Activated CD4-positive, alpha-beta T cell treated with anti-CD3 and anti-CD28 coated beads for 36 hours (primary cell): ENCODE measurements at places on chromosomes 7 and 10. TPM values are rescaled to one million over a fixed set of nuclear protein-coding genes. Genes with fewer than 3 reads are reported as not detected.
A peak's percentile ranks its signal among the peaks of the same experiment; 100 is the strongest.

TRPV6 gene
- not detected for total RNA-seq

OR6B1 gene
- total RNA-seq: not detected

ATOH7 gene
- not detected for total RNA-seq

CYP3A4 gene
- total RNA-seq: not detected

VPS37D gene
- total RNA-seq: 0.39 TPM

- H3K4me3 ChIP-seq: no peak overlapping the region
- H3K36me3 ChIP-seq: no peaks in the 10 kb centered on the region
- H3K27me3 ChIP-seq: no peaks in the 10 kb centered on the region
- no peaks in the 10 kb centered on the region for H3K4me1 ChIP-seq
- peak; percentile 45 for DNase-seq
- no peak overlapping the region for H3K27ac ChIP-seq
Measured at GRCh38 chr7:49001610-49002033, 77.3 kb downstream of the CDC14C start.

- H3K4me1 ChIP-seq: peaks cover 45% of the 10 kb centered on the region
- peaks cover 9% of the 10 kb centered on the region for H3K36me3 ChIP-seq
- H3K4me3 ChIP-seq: peak overlapping the region; percentile 66
- peak overlapping the region; percentile 80 for H3K27ac ChIP-seq
- DNase-seq: peak; percentile 68
Measured at GRCh38 chr7:151018421-151019129, 5.7 kb downstream of the ATG9B start.

DNA sequence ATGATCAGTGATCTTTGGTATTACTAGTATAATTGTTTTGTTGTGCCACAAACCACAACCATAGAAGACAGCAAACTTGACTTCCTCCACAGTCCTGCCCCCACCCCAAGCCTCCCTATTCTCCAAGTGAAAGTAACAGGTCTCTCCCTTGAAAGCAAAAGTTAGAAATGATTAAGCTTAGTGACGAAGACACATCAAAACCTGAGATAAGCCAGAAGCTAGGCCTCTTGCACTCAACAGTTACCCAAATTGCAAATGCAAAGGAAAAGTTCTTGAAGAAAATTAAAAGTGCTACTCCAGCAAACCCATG lies 7.5 kb downstream of the SAR1A start:
- DNase-seq: peak; percentile 84
- H3K4me3 ChIP-seq: peak overlapping the region; percentile 60
- peak overlapping the region; percentile 90 for H3K27ac ChIP-seq
- peaks cover 58% of the 10 kb centered on the region for H3K36me3 ChIP-seq

- peaks cover 5% of the 10 kb centered on the region for H3K36me3 ChIP-seq
- peak overlapping the region; percentile 62 for H3K27ac ChIP-seq
- peaks cover 13% of the 10 kb centered on the region for H3K4me1 ChIP-seq
- no peak overlapping the region for H3K4me3 ChIP-seq
- DNase-seq: peak; percentile 43
Measured at GRCh38 chr7:4659551-4660286, 22.4 kb upstream of the FOXK1 start.

DNA sequence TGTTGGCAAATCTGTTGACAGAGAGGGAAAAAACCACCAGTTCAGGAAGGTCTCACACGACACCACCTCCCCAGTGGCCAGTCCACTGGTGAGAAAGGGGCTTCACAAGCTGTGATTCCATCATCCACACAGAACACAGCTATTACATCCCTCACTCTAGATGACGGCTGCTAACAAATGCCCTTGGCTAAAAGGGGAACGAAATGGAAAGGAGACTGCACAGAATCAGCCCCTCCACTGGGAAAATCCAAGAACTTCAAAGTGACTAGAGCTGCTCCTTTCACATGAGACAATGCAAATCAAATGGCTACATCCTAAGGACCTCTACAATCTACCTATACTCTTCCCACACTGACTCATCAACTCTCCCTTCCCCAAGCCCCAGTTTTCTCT lies 5.6 kb downstream of the PARP12 start:
- H3K27me3 ChIP-seq: no peaks in the 10 kb centered on the region
- peaks cover 52% of the 10 kb centered on the region for H3K4me1 ChIP-seq
- H3K27ac ChIP-seq: no peak overlapping the region
- peaks cover 18% of the 10 kb centered on the region for H3K36me3 ChIP-seq

DNA sequence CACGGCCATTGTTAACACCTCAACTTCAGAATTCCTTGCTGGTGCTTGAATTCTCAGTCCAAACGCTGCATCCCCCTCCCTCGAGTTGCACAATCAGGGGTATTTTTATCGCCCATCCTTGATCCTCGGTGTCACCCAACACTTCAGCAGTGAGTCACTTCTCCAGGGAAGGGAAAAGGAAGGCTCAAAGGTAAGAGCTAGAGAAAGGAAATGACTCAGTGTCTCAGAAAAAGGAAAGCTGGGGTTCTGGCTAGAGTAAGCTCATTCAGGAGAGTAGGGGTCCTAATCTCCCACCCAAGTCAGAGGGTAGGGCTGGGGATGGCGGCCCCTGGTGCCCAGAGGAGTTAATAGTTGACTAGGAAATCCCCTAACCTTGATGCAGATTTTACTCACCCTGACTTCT lies 39.8 kb upstream of the TRIM8 start:
- H3K4me1 ChIP-seq: peaks cover 9% of the 10 kb centered on the region
- peaks cover under 1% of the 10 kb centered on the region for H3K36me3 ChIP-seq
- H3K27me3 ChIP-seq: no peaks in the 10 kb centered on the region

DNA sequence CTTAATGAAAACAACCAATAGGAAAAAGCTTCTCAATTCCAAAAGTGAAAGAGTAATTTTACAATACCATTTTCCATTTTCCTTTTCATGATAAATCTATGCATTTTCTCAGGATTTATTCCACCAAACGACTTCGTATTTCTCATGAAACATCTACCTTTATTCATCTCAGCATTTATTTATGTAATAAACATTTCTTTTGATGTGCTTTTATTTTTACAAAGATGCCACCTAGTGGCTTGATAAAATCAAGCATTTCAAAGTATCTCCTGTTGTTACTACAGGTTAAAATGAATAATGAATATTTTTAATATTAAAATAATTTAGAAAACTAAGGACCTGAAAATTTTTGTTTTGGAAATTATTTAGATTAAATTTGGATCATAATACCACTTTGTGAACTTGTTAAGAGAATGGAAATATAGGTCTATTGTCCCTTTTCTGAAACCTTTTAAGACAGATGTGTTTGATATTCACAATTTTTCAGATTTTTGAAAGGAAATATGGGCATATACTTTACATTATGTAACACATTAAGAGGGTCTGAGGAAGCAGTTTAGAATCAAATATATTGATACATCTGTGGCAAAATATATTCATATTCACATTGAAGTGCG lies 2.7 kb upstream of the IQUB start:
- H3K4me1 ChIP-seq: peaks cover 27% of the 10 kb centered on the region
- H3K27me3 ChIP-seq: peaks cover 13% of the 10 kb centered on the region
- no peak overlapping the region for H3K4me3 ChIP-seq
- no peak overlapping the region for H3K27ac ChIP-seq
- H3K36me3 ChIP-seq: peaks cover 4% of the 10 kb centered on the region

DNA sequence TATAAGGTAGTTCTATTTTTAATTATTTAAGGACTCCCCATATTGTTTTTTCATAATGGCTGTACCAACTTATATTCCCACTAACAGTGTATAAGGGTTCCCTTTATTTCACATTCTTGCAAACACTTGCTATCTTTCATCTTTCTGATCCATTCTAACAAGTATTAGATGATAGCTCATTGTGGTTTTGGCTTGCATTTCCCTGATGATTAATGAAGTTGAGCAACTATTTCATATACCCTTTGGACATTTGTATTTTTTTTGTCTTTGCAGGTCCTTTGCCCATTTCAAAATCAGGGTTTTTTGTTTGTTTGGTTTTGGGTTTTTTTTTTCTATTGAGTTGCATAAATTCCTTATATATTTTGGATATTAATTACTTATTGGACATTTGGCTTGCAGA lies 107.2 kb downstream of the EPC1 start:
- no peaks in the 10 kb centered on the region for H3K36me3 ChIP-seq
- no peaks in the 10 kb centered on the region for H3K27me3 ChIP-seq
- H3K4me3 ChIP-seq: no peak overlapping the region

- peaks cover 62% of the 10 kb centered on the region for H3K27me3 ChIP-seq
- H3K4me1 ChIP-seq: peaks cover 16% of the 10 kb centered on the region
- H3K36me3 ChIP-seq: no peaks in the 10 kb centered on the region
Measured at GRCh38 chr7:141511676-141512396, 39.4 kb upstream of the AGK start.

- H3K36me3 ChIP-seq: no peaks in the 10 kb centered on the region
- H3K27me3 ChIP-seq: peaks cover 6% of the 10 kb centered on the region
- DNase-seq: no peak
- H3K27ac ChIP-seq: no peak overlapping the region
- H3K4me1 ChIP-seq: peaks cover 4% of the 10 kb centered on the region
Measured at GRCh38 chr10:77506517-77507200, 130.9 kb downstream of the KCNMA1 start.

DNA sequence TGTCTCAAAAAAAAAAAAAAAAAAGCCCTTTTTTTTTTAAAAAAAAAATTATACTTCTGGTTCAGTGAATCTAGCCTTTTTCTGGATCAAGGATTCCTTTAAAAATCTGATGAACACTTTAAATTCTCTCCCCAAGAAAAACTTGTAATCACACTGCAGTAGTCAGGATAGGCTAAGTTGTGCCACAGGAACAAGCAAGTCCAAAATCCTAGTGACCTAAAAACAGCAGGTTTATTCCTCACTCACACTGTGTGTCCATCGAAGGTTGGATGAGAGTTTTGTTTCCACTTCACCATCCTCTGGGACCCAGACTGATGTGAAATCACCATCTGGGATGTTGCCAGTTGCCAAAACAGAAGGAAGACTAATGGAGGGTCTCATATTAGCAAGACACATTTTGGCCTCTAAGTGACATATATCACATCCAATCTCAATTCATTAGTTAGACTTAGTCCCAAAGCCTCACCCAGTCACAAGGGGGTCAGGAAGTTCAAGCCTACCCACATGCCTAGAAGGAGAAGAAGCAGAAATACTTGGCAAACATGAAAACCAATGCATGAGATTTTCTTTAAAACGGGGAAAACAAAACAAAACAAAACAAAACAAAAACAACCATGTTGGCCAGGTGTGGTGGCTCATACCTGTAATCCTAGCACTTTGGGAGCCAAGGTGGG lies 32.7 kb downstream of the CYP17A1 start:
- no peak for DNase-seq
- no peaks in the 10 kb centered on the region for H3K27me3 ChIP-seq
- peaks cover 28% of the 10 kb centered on the region for H3K36me3 ChIP-seq
- H3K27ac ChIP-seq: peak overlapping the region; percentile 71
- H3K4me1 ChIP-seq: peaks cover 34% of the 10 kb centered on the region

GRCh38 chr7:154862153-154862791 lies 140.7 kb downstream of the PAXIP1 start:
- H3K27ac ChIP-seq: no peak overlapping the region
- H3K4me3 ChIP-seq: no peak overlapping the region
- peaks cover 7% of the 10 kb centered on the region for H3K27me3 ChIP-seq
- DNase-seq: no peak

DNA sequence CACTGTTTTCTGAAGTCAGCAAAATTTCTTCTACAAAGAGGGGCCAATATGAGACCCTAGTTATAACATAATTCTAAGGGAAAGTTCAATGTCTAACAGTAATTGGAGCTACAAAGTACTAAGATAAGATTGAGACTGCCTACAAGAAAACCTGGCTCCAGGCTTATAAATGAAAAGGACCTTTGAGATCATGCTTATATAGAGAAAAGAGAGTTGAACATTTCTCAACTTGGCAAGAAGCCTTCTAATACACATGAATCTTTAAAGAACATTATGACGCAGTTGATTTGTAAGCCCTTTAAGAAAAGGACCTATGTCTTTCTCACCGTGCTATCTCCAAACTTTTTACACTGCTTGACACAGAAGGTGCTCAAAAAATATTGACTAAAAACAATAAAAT lies 87.9 kb downstream of the TPK1 start:
- H3K36me3 ChIP-seq: no peaks in the 10 kb centered on the region
- no peaks in the 10 kb centered on the region for H3K27me3 ChIP-seq
- no peak overlapping the region for H3K27ac ChIP-seq
- DNase-seq: no peak
- no peak overlapping the region for H3K4me3 ChIP-seq
- no peaks in the 10 kb centered on the region for H3K4me1 ChIP-seq
